GOT3 (cell line): ENCODE measurements at places on chromosomes 3 and 15.

- no peak for DNase-seq
Measured at GRCh38 chr3:45630325-45630724, 35.8 kb downstream of the LIMD1 start.

- no peak for DNase-seq
Measured at GRCh38 chr3:122642935-122643334, 37.7 kb upstream of the PARP14 start.

GRCh38 chr15:50137330-50137761 lies 18.3 kb upstream of the ATP8B4 start:
- peak; percentile 47 for DNase-seq

GRCh38 chr3:105166893-105167292 lies 199.8 kb upstream of the ALCAM start:
- no peak for DNase-seq

DNA sequence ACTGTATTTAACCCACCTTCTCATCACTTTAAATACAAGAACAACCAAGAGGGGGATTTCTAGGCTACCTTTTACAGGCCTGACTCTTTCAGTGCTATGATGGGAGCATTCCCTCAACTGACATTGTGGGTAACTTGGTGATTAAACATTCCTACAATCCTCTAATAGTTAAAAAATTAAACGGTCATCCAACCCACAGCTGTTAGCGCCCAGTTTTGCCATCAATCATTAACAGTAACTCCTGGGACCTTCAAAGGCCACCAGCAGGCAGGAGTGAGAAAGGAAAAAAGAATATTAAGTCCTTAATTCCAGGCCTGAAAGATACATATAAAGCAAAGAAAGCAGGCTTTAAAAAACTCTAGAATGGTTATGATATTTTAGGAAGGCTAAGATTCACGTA lies 512.1 kb downstream of the MAGI1 start:
- DNase-seq = no peak

DNA sequence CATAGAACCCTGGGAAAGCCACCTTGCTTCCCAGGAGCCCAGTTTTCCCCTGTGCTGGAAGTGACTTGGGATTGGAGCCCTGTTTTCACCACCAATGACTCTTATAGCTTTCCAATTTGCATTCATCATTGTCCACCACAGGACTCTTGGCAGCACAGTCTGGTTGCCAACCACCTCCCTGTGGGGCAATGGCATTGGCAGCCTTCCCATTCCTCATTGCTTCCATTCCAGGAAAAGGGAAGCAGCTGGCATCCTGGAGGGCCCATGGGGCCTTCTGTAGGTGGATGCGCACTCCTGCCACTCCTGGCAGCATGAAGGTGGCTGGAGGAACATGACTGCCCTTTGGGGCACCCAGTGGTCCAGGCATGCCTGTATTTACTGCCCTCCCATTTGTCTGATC lies 57.7 kb downstream of the FEM1B start:
- no peak for DNase-seq

DNA sequence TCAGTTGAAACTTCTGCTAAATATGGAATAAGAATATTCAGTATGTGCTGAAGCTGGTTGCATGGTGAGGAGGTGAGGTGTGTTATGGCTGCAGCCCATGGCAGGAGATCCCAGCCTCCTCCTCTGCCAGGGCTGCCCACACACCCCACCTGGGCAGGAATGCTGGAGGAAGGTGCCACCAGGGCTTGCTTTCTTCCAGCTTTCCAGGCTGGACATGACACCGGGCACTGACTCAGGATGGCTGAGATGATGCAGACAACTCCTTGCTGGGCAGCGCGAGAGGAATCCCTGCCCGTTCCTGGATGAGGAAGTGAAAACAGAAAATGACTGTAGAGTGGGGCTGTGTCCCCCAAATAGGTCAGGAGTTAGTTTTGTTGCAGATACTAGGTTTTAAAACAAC lies 14.1 kb downstream of the GABRG3 start:
- no peak for DNase-seq

DNA sequence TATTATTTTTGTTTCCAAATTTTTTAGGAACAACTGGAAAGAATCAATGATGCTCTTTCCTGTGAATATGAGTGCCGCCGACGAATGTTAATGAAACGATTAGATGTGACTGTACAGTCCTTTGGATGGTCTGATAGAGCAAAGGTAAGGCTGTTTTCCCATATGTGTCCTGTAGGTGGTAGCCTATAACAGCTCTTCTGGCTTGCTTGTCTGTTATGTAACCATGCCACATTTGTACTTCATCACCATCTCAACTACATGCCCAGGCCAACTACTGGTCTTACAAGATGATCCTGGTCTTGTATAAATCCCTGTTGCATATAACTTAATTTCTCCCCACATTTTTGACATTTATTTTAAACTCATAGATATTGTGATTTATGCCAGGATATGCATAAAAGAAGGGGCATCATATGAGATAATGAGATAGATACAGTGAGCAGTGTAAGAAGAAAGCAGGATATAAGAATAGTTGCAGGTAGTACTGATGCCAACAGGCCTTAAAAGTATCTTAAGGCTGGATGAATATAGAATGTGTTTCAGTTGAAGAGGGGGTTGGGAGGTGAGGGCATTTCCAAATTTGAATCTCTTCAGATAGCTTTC lies 20.3 kb downstream of the FAM98B start:
- no peak for DNase-seq

DNA sequence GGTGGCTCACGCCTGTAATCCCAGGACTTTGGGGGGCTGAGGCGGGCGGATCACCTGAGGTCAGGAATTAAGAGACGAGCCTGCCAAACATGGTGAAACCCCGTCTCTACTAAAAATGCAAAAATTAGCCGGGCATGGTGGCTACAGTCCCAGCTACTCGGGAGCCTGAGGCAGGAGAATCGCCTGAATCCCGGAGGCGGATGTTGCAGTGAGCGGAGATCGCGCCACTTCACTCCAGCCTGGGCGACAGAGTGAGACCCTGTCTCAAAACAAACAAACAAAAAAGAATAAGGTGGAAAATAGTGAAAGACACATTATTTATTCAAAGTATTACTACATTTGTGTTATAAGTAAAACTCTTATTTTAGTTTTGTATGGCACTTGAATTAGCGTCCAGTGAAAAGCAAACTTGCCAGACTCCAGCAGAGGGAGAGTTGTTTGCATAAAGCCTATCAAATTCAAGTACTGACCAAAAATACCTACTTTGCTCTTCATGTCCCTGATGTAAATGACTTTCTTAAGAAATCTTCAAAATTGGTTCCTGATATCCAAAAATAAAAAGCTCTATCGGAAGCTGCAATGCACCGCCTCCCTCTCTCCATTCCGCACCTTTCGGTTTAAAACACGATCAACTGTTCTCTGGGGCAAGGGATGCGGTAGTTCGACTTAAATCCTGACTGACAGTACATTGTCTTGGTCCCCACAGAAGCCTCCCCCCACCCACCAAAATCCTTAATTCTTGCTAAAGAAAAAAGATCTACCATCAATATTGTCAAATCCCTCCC lies 1.2 kb downstream of the TRPM7 start:
- DNase-seq = no peak

DNA sequence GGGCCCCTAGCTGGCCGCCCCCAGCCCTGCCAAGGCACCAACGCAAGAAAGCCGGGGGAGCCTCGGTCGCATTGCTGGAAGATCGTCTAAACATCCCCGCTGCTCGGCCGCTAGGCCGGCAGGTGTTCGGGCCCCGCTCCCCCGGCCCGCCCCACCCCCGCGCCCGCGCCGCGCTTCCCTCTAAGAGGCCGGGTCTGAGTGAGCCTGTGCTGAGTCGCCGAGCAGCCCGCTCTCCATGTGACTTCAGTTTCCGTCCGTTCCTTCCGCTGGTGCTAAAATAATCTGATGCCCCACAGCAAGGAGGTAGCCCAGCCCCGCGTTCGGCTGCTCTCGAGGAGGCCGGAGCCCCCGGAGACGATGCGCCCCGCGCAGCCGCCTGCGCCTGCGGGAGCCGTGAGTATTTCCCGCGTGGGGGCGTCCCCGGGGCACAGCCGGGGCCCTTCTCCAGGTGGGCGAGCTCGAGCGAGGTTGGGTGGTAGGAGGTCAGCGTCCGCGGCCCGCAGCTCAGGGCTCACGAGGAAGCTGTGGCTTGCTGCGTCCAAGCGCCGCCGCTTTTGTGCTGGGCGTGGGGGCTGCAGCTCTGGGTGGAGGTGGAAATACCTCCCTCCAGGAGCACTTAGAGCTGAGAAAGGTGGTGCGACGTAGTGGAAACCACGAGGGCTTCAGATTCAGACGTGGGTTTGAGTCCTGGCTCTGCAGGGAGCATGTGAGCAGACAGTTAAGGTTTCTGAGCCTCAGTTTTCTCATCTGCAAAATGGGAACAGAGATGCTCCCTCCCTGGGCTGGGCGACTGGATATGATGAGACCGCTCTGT lies at the start of gene NRROS:
Gene NRROS, plus strand, starts transcription at position 212 of the 814 bp plus-strand sequence. CDS start 14,846 bp downstream, outside the sequence.
- no peak for DNase-seq

- peak; percentile 18 for DNase-seq
Measured at GRCh38 chr15:77944002-77944867, 133.3 kb downstream of the TBC1D2B start.

GRCh38 chr3:33401781-33402180 lies 38.4 kb downstream of the UBP1 start:
- DNase-seq = no peak

DNA sequence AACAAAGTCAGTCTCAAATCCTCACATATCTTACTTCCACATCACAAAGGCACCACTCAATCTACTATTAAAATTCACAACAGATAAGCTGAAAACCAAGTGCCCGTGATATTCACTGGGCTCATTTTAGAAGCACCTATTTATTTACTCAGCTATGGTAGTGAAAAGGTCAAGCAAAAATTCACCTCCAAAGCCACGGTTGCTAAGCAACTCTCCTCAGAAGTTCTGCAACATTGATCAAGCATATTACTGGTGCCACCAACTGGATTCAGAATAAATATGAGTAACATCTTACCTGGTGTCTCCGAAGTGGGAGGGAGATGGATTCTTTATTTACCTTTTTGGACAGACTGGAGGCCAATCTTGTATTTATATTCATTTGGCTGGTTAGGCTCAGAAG lies 714.8 kb downstream of the FHIT start:
- DNase-seq = no peak
